ENCODE measurements at places on chromosomes 2 and 18.

GRCh38 chr2:39120771-39121522 is at the start of gene SOS1:
Gene SOS1, minus strand, starts transcription at chr2:39121051. Its CDS starts 629 bp downstream, at chr2:39120422.
- DNase-seq, result peak; percentile 97

- peak; percentile 26 for DNase-seq
These were observed 43.0 kb downstream of the KLHL29 start for GRCh38 chr2:23427976-23428375.

GRCh38 chr2:176446718-176447414 is 177.6 kb downstream of the MTX2 start:
- DNase-seq, result no peak

DNA sequence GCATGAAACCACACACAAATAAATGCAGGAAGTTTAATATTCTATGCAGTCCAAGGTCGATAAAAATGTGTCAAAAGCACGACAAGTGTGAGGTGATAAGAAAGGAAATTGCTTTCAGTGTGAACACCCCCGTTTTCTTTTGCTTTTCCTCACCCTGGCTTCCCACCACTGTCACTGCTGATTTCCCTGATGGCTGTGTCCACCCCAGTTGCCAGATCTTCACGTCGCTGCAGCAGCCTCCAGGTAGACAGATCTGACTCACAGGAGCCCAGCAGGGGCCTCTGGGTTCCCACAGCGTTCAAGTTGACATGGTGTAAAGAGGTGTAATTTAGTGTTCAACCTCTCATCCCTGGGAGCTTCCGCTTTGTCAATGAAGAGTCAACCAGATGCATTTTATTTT is 128.0 kb upstream of the TACR1 start:
- DNase-seq, result no peak

DNA sequence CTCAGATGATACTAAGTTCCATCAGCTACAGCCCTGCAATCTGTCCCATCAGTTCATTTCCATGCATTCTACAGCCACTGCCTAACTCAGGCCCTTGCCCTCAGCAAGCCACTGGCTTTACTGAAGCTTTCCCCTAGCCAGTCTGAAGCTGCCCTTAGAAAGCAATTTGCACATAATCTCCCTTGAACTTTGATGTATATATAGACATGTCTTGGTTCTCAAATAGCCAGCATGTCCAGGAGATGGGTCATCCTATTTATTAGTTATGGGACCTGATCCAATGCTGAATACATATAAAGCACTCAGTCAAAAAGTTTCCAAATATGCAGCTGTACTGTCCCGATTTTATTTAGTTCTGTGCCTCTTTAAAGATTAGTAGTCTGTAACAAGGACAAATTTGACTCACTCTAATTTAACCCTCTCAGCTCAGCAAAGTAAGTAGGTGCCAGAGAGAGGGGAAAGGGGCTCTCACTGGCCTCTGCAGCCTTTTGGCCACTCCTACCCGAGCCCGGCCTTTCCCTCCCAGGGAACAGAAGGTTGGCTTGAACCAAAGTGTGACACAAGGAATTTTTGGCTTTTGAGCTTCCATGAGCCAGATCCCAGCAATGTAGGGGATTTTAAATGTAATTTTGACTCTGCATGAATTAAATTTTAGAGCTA is 70.7 kb downstream of the CCDC93 start:
- no peak for DNase-seq

- no peak for DNase-seq
These were observed 144.3 kb upstream of the SERTAD2 start for GRCh38 chr2:64797881-64798575.

DNA sequence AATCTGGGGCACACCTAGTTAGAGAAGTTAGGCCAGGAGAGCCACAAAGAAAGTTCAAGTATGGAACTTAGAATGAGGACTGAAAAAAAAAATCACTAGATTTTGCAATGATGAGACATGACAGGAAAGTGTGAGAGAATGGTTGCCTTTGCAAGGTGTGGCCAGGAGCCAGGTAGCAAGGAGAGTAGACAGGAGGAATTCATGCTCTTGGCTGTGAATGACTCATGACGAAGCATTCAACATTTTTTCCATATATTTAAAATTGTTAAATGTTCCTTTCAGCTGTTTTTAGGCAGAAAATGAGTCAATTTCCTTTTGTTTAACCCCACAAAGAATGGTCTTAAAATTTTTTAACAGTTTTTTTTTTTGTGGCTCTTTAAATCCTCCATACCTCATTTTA is 636.9 kb downstream of the PLCL1 start:
- no peak for DNase-seq

DNA sequence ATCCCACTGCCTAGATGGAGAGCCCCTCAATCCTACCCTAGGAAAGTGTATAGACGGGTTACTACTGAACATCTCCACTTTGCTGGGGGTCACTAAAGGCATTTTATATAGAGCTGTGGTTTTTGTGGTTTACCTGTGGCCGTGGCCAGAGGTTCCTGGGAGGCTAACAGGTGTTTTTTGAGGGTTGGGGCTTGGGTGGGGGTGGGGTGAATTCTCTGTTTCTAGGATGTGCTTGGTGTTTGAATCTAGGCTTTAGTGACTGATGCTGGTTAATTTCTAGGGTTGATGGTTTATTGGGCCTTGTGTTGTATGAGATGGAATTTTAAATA is 7.7 kb downstream of the HOXD8 start:
- DNase-seq, result no peak

GRCh38 chr2:181041661-181042060 is 61.3 kb downstream of the UBE2E3 start:
- no peak for DNase-seq

GRCh38 chr18:76459687-76460350 is 35.2 kb downstream of the ZNF516 start:
- peak; percentile 61 for DNase-seq

DNA sequence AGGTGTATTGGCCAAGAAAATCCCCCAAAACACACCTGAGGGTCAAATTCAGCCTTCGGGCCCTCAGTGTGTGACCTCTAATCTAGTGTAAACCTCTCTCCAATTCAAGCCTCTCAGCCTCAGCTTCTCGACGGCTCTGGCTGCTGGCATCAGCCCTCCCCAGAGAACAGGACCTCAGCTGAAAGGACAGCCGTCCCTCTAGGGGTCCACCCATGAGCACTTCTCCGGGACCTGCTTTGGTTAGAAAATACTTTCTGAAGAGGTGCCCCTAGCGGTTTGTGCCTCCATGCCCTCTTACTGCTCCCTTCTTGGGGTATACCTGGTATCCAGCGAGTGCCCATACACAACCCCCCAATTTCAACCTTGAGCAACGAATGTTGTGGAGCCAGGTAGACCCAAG is 48.8 kb downstream of the INHBB start:
- no peak for DNase-seq

- DNase-seq, result no peak
These were observed 53.6 kb upstream of the EML6 start for GRCh38 chr2:54669677-54670484.

DNA sequence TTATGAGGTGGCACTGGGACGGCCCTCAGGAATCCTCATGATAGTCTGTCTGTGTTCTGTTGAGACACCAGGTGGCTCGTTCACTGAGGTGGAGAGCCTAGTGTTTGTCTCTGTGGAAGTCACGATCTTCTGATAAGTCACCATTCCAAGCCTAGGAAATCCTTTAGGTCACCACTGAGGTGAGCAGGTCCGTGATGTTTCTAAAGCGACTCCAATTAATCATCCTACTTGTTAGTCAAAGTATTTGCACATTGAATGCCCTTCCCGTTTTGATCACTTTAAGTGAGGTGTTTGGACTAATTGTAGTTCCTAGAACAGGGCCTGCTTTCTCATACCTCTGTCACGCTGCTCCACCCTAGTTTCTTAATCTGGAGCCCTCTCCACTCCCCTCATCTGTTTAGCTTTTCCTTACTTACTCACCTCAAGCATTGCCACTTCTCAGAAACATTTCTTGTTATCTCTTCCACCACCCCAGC is 28.0 kb upstream of the DSG3 start:
- DNase-seq, result no peak

- no peak for DNase-seq
These were observed 21.9 kb downstream of the MC2R start for GRCh38 chr18:13893418-13893760.

- DNase-seq, result peak; percentile 90
These were observed at the start of gene ITPRID2 for GRCh38 chr2:181891258-181891965. Gene ITPRID2, plus strand, starts transcription at chr2:181891730. Its CDS starts 337 bp downstream, at chr2:181892067.

- no peak for DNase-seq
These were observed 276 bp downstream of the NFE2L2 start for GRCh38 chr2:177264209-177264692.

DNA sequence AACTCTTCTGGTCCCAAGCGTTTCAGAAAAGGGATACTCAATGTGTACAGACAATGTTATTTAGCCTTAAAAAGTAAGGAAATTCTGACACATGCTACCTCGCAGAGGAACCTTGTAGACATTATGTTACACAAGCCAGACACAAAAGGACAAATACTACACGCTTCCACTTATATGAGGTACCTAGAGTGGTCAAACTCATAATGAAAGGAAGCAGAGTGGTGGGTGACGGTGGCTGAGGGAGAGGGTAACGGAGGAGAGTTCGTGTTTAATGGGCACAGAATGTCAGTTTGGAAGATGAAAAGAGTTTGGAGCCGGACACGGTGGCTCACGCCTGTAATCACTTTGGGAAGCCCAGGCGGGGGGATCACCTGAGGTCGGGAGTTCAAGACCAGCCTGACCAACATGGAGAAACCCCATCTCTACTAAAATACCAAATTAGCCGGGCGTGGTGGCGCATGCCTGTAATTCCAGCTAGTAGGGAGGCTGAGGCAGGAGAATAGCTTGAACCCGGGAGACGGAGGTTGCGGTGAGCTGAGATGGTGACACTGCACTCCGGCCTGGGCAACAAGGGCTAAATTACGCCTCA is 1.4 kb downstream of the MCM6 start:
- no peak for DNase-seq

GRCh38 chr2:147101941-147102790 is 742.7 kb upstream of the ACVR2A start:
- DNase-seq, result no peak

GRCh38 chr18:12772111-12772510 is 69.3 kb downstream of the PSMG2 start:
- no peak for DNase-seq

Data from right hindlimb (tissue), 1 donor.